ENCODE measurements at places on chromosomes 1 and 21.

GRCh38 chr1:218447010-218447689 lies 102.0 kb downstream of the TGFB2 start:
- DNase-seq, result no peak

- no peak for DNase-seq
Measured at GRCh38 chr1:8571200-8571984, 246.0 kb downstream of the RERE start.

DNA sequence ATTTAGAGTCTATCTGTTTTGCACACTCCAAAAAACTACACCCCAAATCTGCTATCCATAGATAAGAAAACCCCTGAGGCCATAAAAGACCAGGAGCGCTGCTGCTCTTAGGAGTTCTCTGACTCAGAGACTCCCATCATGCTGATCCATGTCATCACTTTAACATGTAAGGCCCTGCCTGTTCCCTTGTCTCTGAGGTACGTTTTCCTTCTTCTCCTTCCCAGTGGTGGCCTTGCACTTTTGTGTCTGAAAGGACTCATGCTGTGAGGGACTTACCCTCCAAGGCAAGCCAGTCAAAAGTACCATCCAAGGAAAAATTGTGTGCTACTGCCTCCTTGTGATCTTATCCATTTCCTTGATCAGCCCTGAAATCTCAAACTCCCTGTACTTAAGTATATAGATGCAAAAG lies 427.4 kb upstream of the NCAM2 start:
- DNase-seq, result no peak

DNA sequence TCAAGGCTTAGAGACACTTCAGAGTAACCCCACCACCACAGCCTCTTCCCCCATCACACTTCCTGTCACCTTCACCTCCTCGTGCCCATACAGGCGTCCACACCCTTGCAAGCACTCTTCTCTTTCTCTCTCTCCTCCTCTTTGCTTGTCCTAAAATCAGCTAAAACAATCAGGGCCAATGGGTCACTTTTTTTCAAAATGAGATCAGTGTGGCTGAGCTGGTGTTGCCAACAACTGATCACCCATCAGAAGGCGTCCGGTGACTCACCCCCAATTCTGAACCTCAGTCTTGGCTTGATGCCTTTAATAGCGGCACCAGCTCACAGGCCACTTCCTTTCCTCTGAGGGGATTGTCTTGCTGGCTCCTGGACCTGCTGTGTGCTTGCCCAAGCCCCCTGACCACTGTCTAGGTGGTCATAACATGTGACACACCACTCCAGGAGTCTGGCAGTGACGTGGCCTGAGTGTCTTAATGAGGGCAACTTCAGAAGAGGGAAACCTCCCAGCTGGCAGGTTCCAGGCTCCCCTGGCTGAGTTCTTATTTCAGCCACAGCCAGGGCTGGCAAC lies 1.6 kb downstream of the DRAXIN start:
- no peak for DNase-seq

- DNase-seq, result no peak
Measured at GRCh38 chr21:41634858-41635257, 126.9 kb upstream of the TMPRSS2 start.

DNA sequence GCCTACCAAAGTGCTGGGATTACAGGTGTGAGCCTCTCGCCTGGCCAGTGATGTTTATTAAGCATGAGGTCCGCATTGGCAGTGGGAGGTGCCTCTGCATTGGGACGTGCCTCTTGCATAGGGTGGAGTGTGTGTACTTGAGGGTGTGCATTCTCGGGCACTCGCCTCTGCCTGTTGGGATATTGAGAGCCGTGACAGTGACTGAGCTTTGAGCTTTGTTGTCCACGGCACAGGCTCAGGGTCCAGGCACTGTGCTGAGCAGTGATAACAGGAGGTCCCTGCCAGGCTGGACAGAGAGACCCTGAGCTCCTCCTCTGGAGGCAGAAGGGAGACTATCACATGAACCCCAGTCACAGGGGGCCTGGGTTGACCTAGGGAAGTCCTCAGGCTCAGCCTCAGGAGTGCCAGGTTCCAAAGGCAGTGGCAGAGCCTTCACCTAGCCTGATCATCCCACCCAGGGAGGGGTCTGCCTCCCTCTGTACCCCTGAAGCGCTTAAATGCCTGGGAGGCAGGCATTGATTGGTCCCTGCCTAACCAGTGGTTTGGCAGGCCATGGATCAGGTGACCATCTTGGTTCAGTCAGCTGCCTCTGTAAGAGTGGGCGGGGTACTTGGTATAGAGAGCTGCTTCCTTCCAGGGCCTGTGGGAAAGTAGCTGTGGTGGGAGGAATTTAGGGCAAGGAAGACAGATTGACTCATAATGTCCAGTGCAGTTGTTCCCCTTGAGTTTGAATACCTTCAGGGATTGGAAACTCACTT lies 213.8 kb upstream of the TMEM51 start:
- DNase-seq, result no peak

GRCh38 chr1:31723828-31724359 lies 20.1 kb upstream of the COL16A1 start:
- peak; percentile 50 for DNase-seq

DNA sequence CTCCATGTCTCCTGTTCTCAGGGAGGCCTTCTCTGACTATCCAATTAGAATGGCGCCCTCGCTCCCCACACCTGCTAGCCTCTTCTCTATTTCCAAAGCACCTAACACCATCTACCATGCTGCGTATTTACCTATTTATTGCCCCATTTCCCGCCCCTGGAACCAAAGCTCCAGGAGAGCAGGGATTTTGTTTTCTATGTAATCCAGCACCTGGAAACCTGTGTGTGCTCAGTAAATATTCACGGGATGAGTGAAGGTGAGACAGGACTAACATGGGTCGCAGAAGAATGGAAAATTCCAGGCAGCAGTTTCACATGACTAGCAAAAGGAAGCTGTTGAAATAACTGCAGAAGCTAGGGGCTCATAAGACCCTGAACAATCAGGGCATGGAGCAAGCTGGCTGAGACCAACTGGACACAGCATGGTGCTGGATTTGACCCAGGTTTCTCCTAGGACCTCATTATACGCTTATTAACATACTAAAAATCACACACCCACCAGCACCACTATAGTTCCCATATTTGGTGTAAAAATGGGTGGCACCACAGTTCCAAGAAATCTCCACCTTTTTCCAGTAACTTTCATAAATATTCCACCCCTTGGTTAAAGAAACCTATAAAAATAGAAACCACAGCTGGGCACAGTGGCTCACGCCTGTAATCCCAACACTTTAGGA lies 15.1 kb upstream of the TENT5B start:
- no peak for DNase-seq
